Calu3 (cell line): ENCODE measurements at places on chromosomes 1 and 21. TPM values are rescaled to one million over a fixed set of nuclear protein-coding genes. Genes with fewer than 3 reads are reported as not detected.

CFHR3 gene
- total RNA-seq = not detected in 2 replicates

- peak; percentile 80 for DNase-seq
Measured at GRCh38 chr1:165592945-165593823, 37.9 kb upstream of the MGST3 start.

- peak; percentile 95 for DNase-seq
Measured at GRCh38 chr1:154760469-154760933, 109.6 kb downstream of the KCNN3 start.

KLF17 gene
- not detected in 2 replicates for total RNA-seq

- no peak for DNase-seq
Measured at GRCh38 chr1:29500651-29501050, 264.3 kb downstream of the PTPRU start.

DNA sequence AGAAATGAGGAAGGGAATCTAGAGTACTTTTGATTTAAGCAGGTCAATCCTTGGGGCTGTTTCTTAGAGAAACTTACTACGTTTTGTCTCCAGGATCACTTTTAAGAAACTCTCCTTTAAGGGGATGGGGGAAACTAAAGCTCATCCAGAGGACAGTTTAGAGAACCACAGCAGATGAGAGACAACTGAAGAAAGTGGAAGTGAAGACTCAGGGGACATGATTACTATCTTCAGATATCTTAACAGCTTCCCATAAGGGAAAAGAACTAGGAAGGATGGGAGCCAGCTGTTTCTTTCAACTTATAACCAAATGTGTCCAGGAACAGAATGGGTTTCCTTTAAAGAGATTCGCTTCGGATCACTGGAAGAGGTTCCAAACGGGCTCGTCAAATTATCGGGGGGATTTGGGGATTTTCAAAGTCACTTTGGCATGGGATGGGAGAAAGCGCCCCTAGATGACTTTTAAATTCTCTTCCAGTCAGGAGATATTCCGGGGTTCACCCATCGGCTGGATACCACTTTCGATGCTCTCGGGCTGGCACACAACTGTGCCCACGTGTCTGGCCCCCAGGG is 1.2 kb downstream of the SCMH1 start:
- no peak for DNase-seq

DNA sequence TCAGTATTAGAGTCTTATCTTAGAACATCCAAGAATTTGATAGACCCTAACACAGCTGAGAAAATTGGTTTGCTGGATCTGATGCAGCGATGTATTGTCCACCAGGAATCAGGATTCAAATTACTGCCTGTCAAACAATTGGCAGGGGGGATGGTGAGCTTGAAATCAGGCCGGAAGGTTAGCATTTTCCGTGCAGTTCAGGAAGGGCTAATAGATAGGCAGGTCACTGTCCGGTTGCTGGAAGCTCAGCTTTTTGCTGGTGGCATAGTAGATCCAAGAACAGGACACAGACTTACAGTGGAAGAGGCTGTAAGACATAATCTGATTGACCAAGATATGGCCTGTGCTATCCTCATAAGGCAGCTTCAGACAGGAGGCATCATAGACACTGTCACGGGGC is 127.2 kb downstream of the MACF1 start:
- DNase-seq = no peak

- peak; percentile 59 for DNase-seq
Measured at GRCh38 chr21:34845521-34846451, 177.0 kb downstream of the CLIC6 start.

- DNase-seq = no peak
Measured at GRCh38 chr21:37753122-37753599, 163.1 kb downstream of the KCNJ6 start.

DNA sequence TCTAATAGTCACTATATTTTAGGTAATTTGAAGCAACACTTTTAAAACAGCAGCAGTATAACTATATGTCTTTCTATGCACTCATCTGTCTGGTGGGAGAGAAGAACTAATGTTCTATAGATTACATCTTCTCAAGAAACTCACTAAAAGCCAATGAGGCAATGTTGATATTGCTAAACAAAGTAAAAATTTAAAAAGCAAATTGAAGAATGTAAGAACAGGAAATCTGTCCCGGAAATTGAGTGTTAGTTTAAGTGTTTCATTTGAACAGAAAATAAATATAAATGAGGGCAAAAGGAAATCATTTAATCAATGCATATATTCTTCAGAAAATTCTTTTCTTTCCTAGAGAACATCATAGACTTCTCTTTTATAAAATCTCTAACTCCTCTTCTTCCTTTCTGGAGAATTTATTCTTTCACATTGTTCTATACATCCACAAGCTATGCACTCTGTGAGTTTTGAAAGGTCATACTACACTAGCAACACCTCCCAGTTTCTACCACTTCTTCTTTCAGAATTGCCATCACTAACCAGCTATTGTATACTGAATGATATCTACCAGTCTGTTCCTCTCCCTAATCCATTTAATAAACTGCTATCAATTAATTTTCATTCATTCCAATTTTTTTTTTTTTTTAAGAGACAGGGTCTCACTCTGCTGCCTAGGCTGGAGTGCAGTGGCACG is 153.0 kb downstream of the USH2A start:
- no peak for DNase-seq
